ENCODE measurements at places on chromosomes 13 and 19. TPM values are rescaled to one million over a fixed set of nuclear protein-coding genes. Genes with fewer than 3 reads are reported as not detected.

The DNAJC15 gene
- total RNA-seq, result 4.5 TPM

The GZMM gene
- not detected for total RNA-seq

The HCN2 gene
- not detected for total RNA-seq

DNA sequence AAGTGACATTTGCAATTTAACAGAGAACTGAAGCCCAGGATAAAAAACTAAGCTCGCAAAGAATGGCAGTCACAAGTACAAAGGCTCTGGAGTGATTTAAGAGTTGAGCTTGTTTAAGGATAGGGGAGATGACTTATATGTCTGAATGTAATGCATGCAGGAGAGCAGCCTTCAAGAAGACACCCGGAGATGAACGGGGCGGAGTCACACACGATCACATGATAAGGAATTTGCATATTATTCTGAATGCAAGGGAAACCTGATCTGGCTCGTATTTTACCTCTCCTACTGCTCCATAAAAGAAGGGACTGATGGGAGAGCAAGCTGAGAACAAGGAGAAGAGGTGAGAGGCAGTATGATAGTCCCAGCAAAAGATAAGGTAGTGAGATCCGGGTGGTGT, 12.9 kb downstream of the TBC1D4 start:
- H3K27me3 ChIP-seq, result no peaks in the 10 kb centered on the region
- H3K4me1 ChIP-seq, result no peaks in the 10 kb centered on the region
- H3K27ac ChIP-seq, result no peak overlapping the region
- no peak for DNase-seq
- H3K36me3 ChIP-seq, result no peaks in the 10 kb centered on the region

- no peak overlapping the region for H3K4me3 ChIP-seq
- no peak for DNase-seq
- H3K4me1 ChIP-seq, result no peaks in the 10 kb centered on the region
- no peak overlapping the region for H3K27ac ChIP-seq
Measured at GRCh38 chr19:30886222-30886621, 463.0 kb downstream of the TSHZ3 start.

- peaks cover 68% of the 10 kb centered on the region for H3K4me1 ChIP-seq
- peaks cover 55% of the 10 kb centered on the region for H3K36me3 ChIP-seq
- no peaks in the 10 kb centered on the region for H3K27me3 ChIP-seq
- H3K4me3 ChIP-seq, result no peak overlapping the region
- no peak overlapping the region for H3K27ac ChIP-seq
- DNase-seq, result no peak
Measured at GRCh38 chr19:19324059-19324770, 3.6 kb downstream of the MAU2 start.

GRCh38 chr13:112066624-112067004, 335 bp upstream of the SOX1 start:
- no peaks in the 10 kb centered on the region for H3K4me1 ChIP-seq
- H3K36me3 ChIP-seq, result no peaks in the 10 kb centered on the region
- H3K27me3 ChIP-seq, result peaks cover 57% of the 10 kb centered on the region
- peak overlapping the region; percentile 32 for H3K4me3 ChIP-seq

DNA sequence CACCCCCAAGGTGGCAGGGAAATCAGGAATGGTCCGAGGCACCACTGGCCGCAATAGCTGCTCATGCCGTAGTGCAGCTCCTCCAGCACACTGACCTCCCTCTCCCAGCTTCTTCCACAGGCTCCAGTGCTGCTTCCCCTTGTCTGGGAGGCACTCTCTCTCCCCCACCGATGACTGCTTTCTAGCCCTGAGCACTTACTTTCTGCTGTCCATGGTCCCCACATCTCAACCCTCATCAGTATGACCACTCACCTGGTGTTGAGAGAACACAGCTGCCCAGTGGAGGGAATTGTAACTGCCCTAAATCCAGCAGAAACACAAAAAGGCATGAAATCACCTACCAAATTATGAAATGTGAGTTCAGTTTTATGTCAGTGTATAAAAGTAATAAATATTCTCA, 28.9 kb upstream of the TPP2 start:
- peaks cover 21% of the 10 kb centered on the region for H3K27me3 ChIP-seq
- H3K4me1 ChIP-seq, result no peaks in the 10 kb centered on the region
- DNase-seq, result no peak
- H3K27ac ChIP-seq, result no peak overlapping the region
- no peak overlapping the region for H3K4me3 ChIP-seq

- H3K4me3 ChIP-seq, result peak overlapping the region; percentile 40
- H3K4me1 ChIP-seq, result peaks cover 76% of the 10 kb centered on the region
- no peak for DNase-seq
- no peak overlapping the region for H3K27ac ChIP-seq
- no peaks in the 10 kb centered on the region for H3K36me3 ChIP-seq
Measured at GRCh38 chr13:27920677-27921420, 1.0 kb downstream of the PDX1 start.

GRCh38 chr19:34999498-35000337, at the start of gene GRAMD1A:
GRAMD1A (plus strand) TSS chr19:35000323; CDS start chr19:35000479, 156 bp downstream.
- no peaks in the 10 kb centered on the region for H3K27me3 ChIP-seq
- peak; percentile 92 for DNase-seq
- peak within 1 kb of the TSS; percentile 82 for H3K4me3 ChIP-seq
- H3K36me3 ChIP-seq, result peaks cover 3% of the 10 kb centered on the region
- peak within 1 kb of the TSS; percentile 98 for H3K27ac ChIP-seq
- peaks cover 93% of the 10 kb centered on the region for H3K4me1 ChIP-seq
